ENCODE measurements at places on chromosomes 6 and 20.

GRCh38 chr20:49270177-49270576 lies 7.7 kb downstream of the ZNFX1 start:
- no peak for DNase-seq

DNA sequence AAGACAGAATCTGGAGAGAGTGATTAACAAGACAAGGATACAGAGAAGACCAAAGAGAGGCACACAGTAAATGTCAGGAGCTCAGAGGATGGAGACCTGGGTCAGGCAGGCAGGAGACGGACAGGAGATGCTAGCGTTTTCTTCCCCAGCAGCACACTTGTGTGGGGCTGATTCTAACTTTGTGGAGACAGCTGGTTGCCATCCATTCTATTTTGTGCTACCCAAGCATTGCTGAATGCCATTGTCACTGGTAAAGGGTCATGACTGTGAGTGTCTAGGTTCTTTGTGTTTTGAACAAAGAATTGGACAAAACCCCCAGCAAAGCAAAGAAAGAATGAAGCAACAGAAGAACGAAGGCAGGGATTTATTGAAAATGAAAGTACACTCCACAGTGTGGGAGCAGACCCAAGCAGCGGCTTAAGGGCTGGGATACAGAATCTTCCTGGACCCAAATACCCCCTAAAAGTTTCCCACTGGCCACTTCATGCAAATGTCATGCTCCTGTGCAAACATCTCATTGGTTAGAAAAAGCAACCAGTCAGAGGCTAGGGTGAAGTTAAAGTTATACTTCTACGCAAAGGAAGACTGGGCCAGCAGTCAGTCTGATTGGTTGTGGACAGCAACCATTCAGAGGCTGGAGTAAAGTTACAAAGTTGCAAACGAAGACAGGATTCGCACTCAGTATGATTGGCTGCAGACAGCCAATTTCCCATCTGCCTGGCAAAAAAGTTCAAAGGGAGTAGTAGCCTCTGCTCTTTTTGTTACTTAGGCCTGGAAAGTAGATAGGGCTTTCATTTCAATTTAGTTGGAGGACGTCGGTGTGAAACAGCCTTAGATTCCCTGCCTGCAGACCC lies 17.5 kb downstream of the PTK7 start:
- no peak for DNase-seq

DNA sequence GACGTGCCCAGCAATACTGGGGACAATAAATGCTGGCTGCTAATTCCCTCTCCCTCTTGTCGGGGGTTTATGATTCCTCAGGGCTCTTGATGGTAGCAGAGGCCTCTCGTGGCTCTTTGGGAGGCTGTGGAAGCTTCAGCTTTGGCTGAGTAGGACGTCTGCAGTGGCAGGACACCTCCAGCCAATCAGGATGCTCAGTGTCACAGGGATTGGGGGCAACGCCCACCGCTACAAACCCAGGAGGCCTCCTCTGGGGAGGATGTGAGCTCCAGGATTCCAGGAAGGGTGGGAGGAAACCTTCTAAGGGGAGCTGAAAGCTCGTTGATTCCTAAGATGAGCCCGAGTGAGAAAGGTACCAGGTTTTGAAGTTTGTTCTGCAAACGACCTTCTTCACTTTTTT lies 19.4 kb downstream of the RSPO4 start:
- DNase-seq: no peak

GRCh38 chr6:53659458-53659857 lies 6.1 kb downstream of the KLHL31 start:
- no peak for DNase-seq

DNA sequence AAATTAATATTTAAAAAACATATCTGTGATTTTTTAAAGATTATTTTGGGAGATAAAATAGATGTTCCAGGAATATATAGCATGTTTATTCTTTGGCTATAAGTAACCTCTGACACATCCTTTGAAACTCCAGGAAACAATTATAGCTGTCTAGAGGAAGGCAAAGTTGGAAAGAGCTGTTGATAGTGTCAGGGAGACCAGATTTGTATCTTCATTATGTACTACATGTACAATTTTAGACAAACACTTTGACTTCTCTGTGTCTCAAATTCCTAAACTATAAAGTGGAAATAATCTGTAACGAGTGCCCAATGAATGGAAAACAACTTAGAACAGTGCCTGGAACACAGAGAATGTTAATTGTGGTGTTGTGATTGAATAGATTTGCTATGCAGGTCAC lies 25.6 kb upstream of the ADGRG6 start:
- no peak for DNase-seq

All from activated CD4-positive, CD25-positive, alpha-beta regulatory T cell (primary cell).